NCI-H1436 treated with DMSO at 0.1 percent for 48 hours (cell line): ENCODE measurements at places on chromosomes 16 and 17.

GRCh38 chr17:54439816-54440215, 460.8 kb upstream of the TOM1L1 start:
- no peak for DNase-seq

- DNase-seq = no peak
Observed at GRCh38 chr16:11231367-11231970, 24.5 kb downstream of the SOCS1 start.

- DNase-seq = no peak
Observed at GRCh38 chr16:15052747-15053476, 3.0 kb downstream of the NTAN1 start.

DNA sequence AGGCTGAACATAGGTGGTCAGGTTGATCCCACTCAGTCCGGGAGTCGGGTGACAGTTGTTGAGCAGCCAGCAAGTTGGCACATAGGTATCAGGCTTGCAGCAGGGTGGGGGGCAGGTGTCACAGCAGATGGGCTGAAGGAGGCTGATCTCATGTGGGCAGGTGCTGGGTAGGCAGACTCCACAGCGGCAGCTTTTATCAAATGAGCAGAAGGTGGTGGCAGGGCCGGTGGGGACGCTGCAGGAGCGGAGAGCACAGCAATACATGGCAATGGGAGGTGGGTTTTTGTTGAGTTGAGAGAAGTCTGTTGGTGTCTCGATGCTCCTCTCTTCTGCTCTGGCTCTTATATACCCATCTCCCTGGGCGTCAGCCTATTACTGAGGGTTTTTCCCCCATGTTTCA, at the start of gene KRTAP3-1:
Gene KRTAP3-1 (minus strand): TSS at position 318 of the 400 bp plus-strand sequence. CDS start 54 bp downstream, at position 264.
- DNase-seq = no peak

DNA sequence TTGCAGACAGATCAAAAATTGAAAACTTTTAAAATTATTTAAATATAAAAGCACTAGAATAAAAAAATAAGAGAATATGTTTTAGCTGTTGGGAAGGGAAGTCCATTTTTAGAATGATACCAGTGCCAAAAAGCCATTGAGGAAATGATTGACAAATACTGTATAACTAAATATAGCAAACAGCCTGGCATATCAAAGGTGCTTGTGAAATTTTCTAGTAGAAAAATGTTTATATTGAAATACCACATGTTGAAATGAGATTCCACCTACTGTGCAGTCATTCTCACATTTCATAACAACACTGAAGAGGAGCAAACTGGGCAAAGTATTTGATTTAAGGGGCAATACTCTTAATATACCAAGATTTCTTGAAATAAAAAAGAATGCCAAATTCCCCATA, 183.5 kb downstream of the PHKB start:
- DNase-seq = no peak

DNA sequence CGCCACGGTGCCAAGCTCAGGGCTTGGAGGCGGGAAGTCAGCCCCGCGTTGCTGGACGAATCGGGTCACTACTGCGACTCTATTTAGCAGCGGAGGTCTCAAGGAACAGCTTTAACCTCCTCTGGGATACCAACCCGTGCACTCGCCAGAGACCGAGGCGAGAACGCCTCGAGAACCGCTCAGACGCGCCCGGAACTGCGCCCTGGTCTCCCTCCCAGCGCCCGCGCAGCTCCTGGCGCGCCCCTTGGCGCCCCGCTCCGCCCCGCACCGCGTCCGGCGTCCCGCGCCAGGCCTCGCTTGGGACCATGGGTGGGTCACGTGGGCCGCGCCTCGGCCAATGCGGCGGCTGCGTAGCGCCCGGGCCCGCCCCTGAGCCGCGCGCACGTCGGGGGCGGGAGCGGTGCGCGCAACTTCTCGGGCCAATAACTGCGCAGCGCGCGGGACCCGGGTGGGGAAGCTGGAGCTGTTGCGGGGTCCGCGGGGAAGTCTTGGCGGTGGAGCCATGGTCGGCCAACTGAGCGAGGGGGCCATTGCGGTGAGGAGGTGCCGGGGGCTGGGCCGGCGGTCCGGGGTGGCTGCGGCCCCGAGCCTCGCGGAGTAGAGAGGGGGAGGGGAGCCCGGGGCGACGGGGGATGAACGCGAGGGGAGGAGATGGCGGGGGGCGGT, at the start of the genes RPA1 and SMYD4:
Gene RPA1 (plus strand): TSS at position 414 of the 666 bp plus-strand sequence. CDS start 89 bp downstream, at position 503.
Gene SMYD4 (minus strand): TSS at position 311 of the 666 bp plus-strand sequence. CDS start 1,908 bp downstream, outside the sequence.
- DNase-seq = no peak

DNA sequence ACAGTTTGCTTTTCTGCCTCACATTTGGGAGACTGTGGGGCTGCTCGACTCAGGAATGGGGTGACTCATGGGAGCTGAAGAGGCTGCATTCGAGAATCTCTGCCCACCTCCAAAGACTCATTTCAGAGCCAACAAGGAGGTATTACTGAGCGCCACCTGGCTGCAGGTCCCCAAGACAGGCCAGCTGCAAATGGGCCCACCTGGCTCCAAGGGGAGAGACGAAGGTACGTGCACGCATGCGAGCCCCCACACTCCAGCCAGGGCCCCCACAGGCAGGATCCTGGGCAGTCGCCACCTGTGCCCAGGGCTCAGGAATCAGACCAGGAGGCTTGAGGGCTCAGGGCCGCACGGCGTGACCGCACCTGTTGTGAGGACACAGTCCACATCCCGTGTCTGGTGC, 6.0 kb downstream of the HAGHL start:
- no peak for DNase-seq

DNA sequence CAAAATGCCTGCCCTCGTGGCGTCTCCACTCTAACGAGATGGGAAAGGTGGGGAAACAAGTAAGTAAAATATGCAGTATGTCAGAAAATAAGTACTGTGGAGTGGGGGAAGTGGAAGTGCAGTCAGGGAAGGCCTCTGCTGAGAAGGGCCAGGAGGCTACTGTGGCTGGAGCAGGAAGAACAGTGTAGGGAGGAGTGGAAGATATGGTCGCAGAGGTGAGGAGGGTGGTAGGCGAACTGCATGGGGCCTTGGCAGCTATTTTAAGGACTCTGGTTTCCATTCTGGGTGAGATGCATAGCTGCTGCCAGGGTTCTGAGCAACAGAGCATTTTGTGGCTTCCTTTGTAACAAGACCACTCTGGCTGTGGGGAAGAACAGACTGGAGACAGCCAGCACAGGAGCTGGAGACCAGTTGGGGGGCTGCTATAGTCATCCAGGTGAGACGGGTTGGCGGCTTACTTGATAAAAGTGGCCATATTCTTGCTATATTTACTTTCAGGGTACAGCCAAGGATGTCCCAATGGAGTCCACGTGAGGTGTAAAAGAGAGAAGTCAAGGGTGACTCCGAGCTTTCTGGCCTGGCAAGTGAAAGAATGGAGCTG, 42.6 kb downstream of the CYTH1 start:
- DNase-seq = no peak

DNA sequence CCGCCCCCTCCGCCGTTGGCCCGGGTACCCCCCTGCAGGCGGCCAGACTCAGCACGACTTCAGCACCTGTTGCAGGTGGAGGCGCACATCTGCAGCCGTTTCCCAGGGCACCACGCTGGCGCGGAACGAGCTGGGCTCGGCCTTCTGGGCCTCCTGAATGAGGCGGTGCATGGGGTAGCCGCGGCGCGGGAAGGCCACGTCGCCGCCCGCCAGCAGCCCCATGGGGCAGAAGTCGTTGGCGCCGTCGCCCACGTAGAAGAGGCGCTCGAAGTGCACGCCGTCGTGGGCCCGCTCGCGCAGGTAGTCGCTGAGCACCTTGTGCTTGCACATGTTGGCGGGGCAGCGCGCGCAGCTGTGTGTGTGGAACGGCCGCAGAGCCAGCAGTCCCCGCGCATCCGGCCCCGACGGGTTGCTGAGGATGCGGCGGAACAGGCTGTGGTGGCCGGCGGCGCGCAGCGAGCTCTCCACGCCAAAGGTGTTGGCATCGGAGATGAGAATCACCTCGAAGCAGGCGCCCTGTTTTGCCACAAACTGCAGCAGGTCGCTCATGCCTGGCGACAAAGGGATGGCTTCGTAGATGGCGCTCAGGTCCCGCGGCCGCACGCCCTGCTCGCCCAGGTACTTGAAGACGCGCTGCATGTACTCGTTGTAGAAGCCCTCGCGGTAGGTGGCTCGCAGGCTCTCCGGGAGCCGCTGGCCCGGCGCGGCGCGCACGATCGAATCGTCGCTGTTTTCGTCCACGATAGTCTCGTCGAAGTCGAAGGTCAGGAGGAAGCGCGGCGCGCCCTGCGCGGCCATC, 6.2 kb downstream of the PHOSPHO1 start:
- DNase-seq = no peak

DNA sequence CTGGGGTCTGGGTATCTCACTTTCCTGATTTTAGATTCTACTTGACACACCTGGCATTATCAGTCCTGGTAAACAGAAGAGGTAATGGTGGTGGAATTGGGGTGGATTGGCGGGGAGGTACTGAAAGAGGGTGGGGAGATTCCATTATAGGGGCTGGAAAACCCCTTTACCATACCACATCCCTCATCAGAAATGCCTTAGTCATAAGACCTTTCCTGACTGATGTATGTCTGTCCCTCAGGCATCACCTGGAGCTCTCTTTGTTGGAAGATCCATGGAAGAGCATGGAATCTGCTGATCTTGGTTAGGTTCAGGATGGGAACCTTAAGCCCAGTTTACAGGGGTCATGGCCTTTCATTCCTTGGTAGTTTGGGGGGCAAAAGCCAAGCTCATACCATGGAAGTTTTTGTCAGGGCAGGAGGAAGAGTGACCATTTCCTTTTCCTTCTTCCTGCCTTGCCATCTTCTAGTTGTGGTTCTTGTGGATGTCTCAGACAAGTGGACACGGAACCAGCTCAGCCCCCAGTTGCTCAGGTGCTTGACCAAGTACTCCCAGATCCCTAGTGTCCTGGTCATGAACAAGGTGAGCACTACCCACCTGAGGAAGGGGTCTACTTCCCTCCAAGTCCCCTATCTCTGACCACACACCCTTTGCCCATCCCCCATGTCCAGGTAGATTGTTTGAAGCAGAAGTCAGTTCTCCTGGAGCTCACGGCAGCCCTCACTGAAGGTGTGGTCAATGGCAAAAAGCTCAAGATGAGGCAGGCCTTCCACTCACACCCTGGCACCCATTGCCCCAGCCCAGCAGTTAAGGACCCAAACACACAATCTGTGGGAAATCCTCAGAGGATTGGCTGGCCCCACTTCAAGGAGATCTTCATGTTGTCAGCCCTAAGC, 3.3 kb downstream of the ERAL1 start:
- no peak for DNase-seq

GRCh38 chr16:17311333-17312093, 159.2 kb downstream of the XYLT1 start:
- no peak for DNase-seq
